ENCODE measurements at places on chromosomes 5 and 9.

- DNase-seq: no peak
Measured at GRCh38 chr5:105554568-105555169, 1992.1 kb upstream of the NUDT12 start.

- DNase-seq: no peak
Measured at GRCh38 chr5:89260254-89260653, 377.3 kb upstream of the MEF2C start.

GRCh38 chr9:121748074-121748473, 96.6 kb downstream of the DAB2IP start:
- DNase-seq: no peak

DNA sequence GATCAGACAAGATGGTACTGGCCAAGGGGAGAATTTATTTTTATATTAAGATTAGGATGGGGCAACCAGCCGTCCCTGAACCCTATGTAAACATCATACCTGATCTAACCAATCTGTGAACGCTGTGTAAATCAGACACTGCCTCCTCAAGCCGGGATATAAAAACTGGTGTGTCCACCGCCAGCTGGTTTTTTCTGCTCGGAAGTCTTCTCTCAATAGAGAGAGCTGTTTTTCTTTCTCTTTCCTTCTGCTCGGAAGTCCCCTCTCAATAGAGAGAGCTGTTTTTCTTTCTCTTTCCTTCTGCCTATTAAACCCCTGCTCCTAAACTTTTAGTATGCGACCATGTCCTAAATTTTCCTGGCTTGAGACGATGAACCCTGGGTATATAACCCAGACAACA, 615.5 kb upstream of the NUDT12 start:
- DNase-seq: no peak

DNA sequence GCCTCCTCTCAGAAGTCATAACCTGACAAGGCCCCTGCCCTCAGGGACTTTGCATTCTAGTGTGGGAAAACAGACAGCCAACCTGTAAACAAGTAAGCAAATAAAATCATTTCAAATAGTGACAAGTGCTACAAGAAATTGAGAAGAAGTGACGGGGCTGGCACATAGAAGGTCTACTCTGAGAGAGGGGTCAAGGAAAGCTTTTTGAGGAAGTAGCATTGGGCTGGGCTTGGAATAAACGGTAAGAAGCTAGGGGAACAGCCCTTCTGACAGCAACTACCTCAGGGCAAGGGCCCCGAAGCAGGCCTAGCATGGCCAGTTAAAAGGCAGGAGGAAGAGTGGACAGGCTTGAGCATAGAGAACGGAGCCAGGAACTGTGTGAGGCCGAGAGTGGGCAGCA, 4.8 kb upstream of the SLC2A8 start:
- DNase-seq: no peak

DNA sequence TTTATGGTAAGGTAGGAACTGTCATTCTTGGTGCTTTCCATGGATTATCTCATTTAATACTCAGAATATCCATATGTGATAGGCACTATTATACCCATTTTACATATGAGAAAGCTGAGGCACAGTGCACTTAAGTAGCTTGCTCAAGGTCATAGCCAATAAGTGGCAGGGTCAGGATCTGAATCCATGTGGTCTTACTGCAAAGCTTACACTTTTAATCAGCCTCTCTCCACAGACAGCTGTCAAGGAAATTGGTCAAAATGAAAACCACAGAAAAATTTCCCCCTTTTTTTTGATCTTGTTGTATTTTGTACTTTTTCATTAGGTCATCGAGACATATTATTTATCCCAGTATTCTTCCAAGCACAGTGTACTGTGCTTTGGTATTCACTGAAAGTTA, 78.5 kb downstream of the ERCC6L2 start:
- DNase-seq: no peak

- DNase-seq: no peak
Measured at GRCh38 chr5:8478326-8478725, 609.4 kb downstream of the MTRR start.

DNA sequence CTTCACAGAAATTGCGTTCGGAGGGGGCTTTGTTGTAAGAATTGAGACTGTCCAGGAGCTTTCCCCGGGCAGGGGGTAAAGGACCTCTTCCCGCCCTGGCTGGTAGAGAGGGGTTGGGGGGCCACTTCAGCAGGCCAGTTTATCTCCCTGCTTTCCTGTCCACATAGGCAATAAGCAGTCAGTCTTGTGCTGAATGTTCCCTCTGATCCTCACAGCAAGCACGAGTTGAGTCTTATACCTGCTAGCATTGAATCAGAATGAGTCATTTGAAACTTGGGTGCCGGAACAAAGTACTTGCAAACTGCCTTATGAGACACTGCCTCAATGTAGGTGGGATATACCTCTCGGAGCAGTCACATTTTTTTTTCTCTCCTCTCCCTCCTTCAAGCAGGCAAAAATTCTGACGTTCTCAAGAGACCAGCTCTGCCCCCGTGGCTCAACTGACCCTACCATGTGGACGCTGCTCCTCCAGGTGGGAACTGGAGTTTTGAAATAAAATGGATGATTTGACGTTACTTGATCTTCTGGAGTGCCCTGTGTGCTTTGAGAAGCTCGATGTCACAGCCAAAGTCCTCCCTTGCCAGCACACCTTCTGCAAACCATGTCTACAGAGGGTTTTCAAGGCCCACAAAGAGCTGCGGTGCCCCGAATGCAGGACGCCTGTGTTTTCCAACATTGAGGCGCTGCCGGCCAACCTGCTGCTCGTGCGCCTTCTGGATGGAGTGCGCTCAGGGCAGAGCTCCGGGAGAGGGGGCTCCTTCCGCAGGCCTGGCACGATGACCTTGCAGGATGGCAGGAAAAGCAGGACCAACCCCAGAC, 1.3 kb downstream of the SH3RF2 start:
- peak; percentile 36 for DNase-seq
